ENCODE measurements at places on chromosomes 2 and 18.

DNA sequence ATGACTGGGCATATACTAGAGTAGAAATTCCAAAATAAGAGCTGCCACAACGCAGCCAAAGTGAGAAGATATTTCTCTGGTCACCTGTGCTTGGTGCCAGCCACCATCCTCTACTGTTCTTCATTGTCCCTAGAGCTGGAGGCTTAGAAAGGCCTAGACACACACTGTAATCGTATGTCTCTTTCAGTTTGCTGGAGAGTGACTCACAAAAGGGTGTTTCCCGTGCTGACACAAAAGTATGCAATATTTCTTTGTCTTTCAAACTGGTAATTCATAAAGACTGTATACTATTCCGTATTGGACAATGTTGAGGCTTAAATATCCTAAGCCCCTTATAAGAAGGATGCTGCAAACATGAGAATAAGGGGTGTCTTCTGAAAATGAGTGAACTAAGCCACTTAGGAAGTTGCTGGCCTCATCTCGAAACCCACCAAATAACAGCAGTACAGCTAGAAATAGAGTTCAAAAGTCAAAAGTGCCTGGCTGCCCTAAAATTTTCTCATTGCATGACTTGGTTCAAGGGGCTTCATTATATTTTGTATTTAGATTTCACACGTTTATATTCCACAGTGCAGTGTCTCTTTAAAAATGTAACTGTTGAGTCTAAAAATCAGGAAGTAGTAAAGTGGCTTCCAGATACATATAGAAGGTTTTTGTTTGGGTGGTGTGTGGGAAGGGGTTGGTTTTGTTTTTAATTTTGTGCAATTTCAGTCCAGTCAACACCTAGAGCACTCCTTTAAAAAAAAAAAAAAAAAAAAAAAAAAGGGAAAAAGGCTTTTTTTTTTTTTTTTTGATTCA lies 601.1 kb downstream of the ARHGAP15 start:
- DNase-seq: no peak

DNA sequence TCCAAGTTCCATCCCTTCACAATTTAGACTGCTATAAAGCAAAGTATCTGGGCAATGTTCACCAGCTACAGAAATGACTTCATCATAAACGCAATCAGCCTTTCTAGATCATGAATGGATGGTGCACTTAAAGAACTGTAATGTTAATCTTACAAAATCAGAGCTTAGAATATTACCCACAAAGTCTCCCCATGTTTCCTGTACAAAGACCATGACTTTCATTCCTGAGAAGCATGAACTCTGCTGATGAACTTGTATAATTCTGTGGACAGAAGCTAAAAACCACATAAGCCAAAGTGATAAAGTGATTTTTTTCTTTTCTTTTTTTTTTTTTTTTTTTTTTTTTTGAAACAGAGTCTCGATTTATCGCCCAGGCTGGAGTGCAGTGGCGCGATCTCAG lies 53.3 kb downstream of the C1D start:
- no peak for DNase-seq

- DNase-seq: no peak
These were observed 141.2 kb upstream of the TACR1 start for GRCh38 chr2:75340560-75340959.

DNA sequence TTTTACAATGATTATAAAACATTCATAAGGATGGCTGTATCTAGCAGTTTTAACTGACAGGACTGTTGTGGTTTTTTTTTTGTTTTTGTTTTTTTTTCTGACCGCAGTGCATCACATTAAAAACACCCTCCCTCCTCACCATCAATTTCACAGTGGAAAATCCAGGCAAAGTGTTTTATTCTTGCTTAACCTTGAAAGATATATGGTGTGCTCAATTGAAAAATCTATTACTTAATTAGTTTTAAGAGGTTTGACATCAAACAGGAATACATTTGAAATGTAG lies 250.7 kb downstream of the DLGAP1 start:
- DNase-seq: no peak

GRCh38 chr2:168538133-168538532 lies 82.1 kb downstream of the CERS6 start:
- no peak for DNase-seq

- DNase-seq: peak; percentile 19
These were observed 49.2 kb upstream of the NEMP2 start for GRCh38 chr2:190583507-190584337.

DNA sequence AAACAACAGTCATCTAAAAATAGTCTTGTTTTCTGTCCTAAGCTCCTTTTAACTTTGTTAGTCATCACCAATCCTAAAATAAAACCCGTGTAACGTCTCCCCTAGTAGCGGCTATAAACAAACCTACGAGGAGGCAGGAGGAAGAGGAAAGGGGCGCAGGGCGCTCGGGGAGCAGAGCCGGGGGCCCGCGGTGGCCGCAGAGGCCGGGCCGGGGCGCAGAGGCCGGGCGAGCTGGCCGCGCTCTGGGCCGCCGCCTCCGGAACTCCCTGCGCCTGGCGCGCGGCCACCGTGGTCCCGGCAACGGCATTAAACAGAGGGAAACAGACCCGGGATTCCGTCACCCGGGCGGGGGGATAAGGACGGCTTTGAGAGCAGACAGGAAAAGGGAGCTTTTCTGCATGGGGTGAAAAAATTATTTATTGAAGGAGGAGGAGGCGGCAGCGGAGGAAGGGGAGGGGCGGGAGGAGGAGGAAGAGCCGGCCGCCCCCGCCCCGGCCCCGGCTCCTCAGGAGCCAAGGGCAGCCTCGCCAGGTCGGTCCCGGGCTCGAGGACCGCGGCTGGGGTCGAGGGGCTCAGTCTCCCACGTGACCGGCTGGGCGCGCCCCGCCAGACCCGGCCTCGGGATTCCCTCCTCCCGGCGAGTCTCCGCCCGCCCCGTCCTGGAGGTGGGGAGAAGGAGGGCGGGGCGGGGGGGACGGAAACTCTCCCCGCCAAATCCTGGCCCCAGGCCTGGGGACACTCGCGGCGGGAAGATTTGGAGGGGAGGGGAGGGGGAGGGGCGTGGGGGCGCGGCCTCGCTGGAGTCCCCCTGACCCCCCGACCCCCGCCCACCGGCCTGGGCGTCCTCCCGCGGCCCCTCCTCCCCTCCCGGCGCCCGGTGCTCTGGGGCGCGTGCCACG lies 1.8 kb upstream of the NFATC1 start:
- peak; percentile 57 for DNase-seq

- DNase-seq: no peak
These were observed 138.1 kb upstream of the CHAC2 start for GRCh38 chr2:53629501-53629900.

- no peak for DNase-seq
These were observed 877.9 kb upstream of the TMEFF2 start for GRCh38 chr2:193072647-193073046.

DNA sequence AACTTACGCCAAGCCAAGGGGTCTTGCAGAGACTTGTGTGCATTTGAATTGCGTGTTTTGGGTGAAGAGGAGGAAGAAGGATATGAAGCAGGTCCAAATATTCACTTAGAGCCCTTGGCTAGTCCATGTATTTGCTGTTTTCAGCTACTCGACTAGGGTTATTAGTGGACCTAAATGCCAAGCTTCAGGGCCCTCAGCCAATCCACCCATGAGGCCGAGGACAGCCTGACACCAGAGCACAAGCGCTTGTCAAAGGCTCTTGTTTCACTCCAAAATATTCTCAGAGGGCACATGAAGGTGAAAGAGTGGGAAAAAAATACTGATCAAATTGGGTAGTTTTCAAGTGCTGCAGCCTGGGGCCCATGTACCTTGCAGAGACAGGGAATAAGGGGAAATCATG lies 174.8 kb upstream of the ACAA2 start:
- DNase-seq: no peak

- DNase-seq: peak; percentile 39
These were observed 16.0 kb upstream of the MSGN1 start for GRCh38 chr2:17800219-17800618.

DNA sequence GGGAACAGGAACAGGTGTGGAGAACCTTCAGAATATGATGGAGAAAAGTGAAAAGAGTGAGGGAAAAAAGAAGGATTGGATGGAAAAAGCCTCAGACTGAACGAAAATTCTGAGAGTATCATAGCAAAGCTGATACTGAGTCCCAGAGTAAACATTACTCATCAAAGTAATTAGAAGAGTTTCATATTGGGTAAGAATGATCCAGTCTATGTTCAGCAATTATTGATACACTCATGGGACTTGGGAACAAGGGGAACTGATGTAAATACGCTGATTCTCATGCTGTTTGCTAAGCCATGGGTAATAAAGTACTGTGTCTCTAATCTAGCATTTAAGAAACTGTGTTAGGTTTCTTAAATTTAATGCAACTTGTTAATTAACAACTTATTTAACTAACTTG lies 219.9 kb upstream of the NOL4 start:
- DNase-seq: no peak

- DNase-seq: no peak
These were observed 30.4 kb downstream of the BMPR2 start for GRCh38 chr2:202406445-202406978.

DNA sequence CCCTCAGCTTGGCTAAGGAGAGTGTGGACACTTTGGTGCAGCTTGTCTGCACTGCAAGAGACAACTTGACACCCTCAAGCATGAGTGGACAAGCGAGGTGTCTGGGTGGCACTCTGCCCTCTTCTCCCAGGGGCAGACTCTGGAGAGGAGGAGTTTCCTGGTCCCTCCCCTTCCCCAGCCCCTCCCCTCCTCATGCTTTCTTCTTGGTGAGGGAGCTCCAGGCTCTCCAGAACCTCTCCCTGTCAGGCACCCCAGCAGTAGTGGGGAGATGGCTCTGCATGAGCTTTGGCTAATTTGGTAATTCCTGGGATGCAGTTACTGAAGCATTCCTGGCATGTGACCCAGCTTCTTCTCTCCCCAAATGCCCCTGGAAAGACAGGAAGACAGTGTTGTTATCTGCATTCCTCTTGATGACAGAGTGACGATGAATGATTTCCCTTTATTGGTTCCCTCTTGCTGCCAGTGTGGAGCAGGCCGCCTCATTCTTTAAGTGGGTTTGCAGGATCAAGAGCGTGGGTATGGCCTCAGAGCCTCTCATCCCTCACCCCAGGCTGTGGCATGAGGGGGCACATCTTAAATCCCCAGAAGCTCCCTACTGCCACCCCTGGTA lies 89.2 kb downstream of the STPG4 start:
- no peak for DNase-seq

DNA sequence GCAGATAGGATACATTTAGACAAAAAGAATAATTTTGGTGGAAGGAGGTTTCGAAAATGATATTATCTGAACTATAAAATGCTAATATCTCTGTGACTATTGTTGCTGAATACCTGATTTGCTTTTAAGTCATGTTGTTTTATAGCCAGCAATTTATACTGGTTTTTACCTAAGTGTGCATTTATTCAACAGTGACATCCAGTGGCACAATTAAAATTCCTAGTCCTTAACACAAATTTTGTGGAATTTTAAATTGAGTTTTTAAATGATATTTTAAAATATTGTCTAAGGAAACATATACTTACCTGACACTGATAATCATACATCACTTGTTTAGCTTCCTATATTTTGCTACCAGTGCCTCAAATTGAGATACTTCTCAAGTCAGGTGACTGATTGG lies 144.8 kb downstream of the ARHGAP28 start:
- no peak for DNase-seq

DNA sequence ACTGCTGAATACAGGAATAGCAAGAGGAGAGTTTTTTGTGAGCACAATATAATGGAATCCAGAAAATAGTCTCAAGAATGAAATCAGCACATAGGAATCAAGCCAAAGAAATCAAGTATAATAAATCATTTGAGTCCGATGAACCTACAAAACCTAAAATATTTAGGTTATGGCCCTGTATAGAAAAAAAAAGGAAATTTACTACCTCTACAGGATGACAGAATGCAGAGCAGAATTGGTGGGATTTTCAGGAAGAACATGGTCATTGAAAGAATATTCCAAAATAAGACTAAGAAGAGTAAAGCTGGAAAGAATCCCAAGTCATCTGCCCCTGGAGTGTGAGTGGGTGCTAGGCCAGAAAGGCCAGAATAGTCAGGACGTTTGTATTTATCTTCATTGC lies 1041.2 kb upstream of the CDH2 start:
- DNase-seq: no peak

DNA sequence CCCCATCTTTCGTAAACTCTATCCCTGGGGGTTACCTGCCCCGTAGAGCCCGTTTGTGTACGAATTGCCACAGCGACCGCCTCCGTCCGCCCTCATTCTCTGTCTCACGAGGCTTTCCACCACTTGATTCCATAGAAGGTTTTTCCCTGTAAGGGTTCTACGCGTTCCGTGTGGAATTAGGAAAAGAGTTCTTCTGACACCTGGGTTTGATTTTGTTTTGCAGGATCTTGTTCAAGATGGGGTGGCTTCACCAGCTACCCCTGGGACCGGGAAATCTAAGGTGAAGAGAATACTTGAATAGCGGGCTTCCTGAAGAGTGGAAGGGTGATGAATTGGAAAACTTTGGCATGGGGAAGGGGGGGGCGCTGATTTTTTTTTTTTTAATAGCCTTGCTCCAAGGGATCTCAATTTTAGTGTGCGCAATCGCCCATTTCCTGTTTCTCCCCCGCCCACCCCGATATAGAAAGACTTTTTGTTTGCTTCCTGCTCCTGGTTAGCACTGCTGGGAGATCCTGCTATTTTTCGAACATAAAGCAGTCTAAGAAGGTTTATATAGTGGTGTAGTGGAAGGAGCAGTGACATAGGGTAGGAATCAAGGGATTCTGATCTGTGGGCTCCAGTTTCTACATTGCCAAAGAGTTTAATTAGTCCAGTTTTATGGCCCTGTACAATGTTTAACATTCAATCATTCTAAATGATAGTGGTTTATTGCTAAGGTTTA lies 564 bp downstream of the GCC2 start:
- DNase-seq: no peak

DNA sequence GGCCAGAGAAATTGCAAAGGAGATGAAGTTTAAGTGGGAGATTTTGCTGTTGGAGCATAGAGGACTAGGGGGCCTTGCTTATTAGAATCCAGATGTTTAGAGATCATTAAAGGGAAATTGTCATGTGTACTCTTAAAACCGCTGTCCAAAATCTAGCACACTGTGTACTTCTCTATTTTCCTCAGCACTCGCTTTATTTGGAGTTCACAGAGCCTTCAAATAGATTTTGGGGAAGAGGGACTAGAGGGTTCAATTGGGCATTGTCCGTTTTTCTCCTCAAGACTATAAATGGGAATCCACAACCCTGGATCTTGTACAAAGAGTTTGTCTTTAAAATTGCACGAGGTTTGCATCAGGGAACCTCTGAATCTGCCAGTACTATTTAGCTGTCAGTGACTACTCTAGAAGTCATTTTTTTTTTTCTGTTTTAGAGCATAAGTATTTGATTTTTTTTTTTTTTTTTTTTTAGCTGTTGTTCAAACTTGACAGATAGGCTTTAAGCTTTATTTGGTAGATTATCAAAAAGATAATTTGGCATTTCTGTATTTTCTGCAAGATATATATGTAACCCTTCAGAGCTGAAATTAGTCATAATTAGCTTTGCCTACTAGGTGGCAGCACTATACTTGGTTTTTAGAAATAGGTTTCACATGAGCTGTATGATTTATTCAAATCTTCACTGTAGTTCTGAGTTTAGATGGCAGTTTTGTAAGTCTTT lies 14.2 kb downstream of the PMS1 start:
- no peak for DNase-seq

DNA sequence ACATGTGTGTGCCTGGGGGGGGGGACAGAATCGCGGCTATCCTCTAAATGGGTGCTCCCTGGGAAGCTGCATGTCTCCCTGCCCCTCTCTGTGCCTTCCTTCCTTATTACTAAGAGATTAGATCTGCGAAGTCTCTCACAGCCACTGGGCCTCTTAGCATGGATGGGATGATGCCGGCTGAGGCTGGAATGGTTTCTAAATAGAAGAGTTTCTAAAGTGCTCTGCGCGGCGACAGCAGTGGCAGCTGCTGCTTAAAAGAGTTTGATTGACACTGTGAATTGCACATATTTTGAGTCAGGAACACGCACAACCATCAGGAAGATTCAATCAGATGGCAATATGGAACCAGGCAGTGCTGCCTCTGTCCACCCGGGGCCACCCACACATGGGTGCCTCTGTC lies 163.8 kb downstream of the CLIP4 start:
- no peak for DNase-seq
